ENCODE measurements at places on chromosomes 5 and 9. TPM values are rescaled to one million over a fixed set of nuclear protein-coding genes. Genes with fewer than 3 reads are reported as not detected.

C5orf58 gene
- total RNA-seq = not detected

- no peak for DNase-seq
Measured at GRCh38 chr5:14168144-14168792, 25.1 kb downstream of the TRIO start.

DNA sequence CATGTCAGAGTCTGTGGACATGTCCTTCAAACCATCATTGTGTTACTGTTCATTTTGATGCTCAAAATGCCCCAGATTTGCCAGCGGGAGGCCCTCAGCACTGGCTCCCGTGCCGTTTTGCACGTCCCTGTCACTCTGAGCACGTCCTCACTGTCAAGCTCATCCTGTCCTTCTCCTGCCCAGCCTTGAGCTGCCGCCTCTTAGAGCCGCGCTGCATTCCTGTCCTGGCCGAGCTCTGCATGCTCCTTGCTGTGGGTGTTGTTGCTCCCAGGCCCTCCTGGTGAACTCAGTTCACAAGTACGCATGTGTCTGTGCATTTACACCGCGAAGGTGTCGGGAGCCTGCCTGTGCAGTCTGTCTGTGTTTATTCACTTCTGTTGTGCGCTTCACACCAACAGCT lies 62.2 kb downstream of the WNK2 start:
- no peak for DNase-seq

DNA sequence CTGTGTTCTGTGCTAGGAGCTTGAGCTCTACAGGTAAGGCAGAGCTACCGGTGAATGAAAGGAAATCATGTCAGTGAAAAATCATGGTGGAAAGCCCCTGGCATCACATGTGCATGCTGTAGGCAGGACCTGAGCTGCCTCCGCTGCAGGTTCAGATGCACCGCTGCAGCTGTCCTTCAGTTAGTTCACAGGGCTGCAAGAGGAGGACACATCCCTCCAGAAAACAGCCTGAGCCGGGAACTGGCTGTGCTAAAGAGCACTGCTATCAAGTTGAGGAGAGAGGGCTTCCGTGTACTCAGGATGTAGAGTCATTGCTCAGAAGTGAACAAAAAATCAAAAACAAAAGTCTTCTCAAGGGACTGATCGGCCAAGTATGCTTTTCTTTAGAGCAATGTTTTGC lies 138.6 kb downstream of the ERCC6L2 start:
- no peak for DNase-seq

All from heart left ventricle (tissue), 16 donors.